ENCODE measurements at places on chromosomes 12 and 14.
A peak's percentile ranks its signal among the peaks of the same experiment; 100 is the strongest.

- no peak for DNase-seq
Observed at GRCh38 chr12:28088566-28089272, 101.5 kb upstream of the CCDC91 start.

DNA sequence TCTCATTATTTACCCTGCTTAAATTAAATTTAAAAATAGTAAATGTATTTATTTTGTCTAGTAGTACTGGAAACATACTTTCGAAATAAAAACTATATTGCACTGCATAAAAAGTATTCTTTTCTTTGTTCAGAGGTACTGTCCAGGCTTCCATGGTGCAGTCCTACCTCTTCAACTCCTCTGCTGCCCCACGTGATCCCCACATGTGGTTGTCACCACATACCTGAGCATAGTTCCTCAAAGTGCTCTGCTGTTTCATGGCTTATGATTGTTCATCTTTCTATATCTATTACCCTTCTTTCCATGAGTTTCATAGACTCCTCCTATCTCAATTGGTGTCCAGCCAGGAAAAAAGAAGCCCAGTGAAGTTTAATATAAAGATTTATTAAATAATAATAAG lies 317.5 kb upstream of the OR4E1 start:
- no peak for DNase-seq

DNA sequence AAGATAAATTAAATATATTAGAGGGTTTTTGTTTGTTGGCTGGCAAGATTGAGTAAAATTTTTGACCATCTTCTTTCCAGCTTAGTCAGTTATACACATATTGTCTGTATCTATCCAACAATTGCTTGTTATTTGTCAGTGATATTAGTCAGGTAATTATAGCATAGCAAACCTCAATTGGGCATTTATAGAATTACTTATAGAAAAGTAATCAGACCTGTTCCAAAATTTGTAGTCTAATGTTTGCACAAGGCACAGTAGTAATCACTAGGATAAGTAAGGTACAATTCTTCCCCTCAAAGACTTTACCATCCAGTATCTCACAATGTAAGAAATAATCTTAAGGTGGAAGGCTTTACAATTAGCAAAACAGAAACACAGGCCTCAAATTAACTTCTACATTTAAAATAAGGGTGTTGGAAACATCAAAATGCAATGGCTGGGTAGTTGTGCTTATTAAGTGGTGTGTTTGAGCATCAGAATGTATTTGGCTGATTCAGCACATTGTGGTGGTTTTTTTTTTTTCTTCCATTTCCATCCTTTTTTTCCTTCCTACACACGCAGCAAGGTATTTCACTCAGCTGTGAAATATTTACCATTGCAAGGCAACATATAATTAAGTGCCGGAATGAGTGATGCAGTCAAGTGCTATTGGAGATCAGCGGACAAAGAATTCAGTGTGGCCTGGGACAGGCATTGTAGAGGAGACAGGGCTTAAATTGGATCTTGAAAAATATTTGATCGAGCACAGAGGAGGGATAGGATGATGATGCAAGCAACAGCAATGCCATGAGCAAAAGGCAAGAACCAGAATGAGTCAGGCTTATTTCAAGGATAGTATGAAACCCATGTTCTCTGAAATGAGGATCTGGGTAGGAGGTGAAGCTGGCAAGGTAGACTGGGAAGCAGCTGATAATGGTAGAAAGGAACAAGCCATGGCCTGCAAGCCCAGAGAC lies 178.2 kb downstream of the AKAP6 start:
- peak; percentile 83 for DNase-seq

- no peak for DNase-seq
Observed at GRCh38 chr14:52275372-52275771, 7.9 kb downstream of the PTGDR start.

DNA sequence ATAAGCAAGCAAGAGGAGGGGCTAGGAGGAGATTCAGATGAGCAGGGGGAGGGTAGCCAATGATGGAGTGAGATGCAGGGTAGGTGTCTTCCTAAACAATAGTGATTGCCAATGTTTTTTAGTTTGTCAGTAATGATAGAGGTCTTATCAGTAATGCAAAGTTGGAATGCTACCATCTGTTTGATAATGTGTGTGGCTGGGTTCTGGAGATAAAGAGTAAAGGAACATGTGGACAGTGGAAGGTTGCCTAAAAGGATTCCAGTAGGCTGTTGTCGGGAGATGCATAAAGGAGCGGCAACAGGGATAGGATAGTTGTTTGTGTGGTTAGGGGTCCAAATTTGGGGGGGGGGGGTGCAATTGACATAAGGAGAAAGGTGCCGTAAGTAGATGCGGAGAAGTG lies 52.5 kb downstream of the TESPA1 start:
- no peak for DNase-seq

GRCh38 chr14:79871136-79871535 lies 340.2 kb downstream of the DIO2 start:
- no peak for DNase-seq

Data from epithelial cell of prostate (primary cell).